GM13976 (cell line): ENCODE measurements at places on chromosomes 5 and 9.

GRCh38 chr9:77903666-77904285, 127.8 kb downstream of the GNAQ start:
- no peak for DNase-seq

- DNase-seq: no peak
These were observed 33.7 kb downstream of the SLC12A7 start for GRCh38 chr5:1078206-1078605.

DNA sequence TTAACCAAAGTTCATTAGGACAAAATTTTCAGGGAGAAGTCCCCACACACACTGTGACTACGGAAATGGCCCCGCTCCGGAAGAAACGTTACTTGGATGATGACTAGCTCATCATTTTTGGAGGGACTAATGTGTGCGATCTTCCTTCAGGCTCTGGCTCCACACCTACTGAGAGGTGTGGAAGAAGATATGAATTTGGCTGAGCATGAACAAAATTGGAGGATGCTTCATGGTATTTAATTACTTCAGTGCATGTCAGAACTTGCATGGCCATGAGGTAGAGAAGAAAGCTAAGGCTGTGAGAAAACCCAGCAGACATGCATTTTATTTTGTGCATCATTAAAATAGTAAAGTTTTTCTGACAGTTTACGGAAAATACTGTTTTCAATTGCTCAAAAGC, 202.1 kb upstream of the TLE4 start:
- no peak for DNase-seq

- DNase-seq: no peak
These were observed 62.3 kb downstream of the THBS4 start for GRCh38 chr5:80097451-80097850.
